ENCODE measurements at places on chromosomes 11 and 22.

DNA sequence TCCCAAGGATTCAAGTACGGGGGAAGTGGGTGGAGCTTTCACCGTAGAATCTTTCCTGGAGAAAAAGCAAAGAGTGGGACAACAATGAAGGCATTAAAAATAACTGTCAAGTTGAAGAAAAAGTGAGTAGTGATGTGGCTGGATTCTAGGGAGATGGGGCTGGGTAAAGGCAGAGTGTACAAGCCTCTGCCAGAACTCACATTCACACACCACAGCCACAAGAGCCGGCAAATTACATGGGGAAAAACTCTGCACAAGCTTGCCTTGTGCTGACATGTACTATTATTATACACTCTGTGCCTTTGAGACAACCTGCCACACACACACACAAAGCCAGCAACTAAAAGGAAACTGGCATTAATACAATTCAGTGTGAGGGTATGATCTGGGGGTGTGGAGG is 182.6 kb downstream of the LARGE1 start:
- DNase-seq: no peak

- no peak for DNase-seq
Measured at GRCh38 chr11:13114566-13115379, 105.7 kb downstream of the RASSF10 start.

DNA sequence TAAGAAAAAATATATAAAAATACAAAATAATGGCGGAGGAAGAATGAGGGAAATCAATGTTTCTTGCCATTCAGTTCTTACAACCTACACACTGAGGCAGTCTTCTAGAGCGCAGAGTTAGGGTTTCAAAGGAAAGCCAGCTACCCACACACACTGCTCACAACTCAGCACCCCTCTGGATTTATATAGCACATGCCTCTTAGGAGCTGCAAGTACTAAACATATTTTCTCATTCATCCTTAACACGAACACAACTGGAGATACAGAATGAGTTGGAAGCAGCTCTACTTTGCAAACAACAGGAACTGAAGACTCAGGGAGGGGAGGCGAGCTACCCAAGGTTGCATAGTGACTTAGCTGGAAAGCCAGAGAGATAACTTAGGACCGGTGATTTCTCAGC is 293.8 kb downstream of the CTTN start:
- no peak for DNase-seq

GRCh38 chr11:129569007-129569406 is 193.4 kb downstream of the BARX2 start:
- DNase-seq: no peak

DNA sequence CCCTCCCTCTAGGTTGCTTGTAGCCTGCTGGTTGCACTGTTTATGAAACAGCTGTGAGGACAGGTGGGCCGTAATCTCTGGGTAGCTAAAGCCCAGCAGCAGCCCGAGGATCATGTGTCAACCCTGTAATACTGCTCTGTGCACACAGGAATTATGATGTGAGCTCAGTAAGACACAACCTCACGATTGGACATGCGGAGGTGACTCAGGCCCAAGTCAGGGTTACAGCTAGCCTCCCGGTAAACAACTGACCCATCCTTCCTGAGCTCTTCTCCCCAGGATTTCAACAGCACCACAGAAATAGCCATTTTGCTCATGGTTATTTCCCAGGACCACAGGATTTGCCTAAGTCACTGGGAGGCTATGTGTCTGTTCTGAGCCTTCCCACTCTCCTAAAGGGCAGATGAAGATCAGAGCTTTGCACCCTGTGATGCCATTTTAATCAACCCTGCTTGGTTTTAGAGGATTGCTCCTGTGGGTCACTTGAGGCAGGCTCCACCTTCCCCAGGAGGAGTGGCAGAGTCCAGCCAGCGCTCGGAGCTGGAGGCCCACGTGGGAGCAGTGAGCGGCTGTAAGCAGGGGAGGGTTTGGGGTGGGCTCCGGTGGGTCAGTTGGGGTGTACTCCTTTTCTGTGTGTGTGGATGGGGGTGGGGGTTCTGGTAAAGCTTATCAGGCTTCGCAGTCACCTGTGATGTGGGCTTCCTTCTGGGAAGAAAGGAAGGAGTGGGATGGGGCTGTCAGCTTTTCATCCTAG is at the start of gene AMPD3:
AMPD3 (plus strand) TSS at position 387 of the 754 bp plus-strand sequence. CDS start 6,256 bp downstream, outside the sequence.
- no peak for DNase-seq

GRCh38 chr11:8201644-8202365 is 33.0 kb upstream of the RIC3 start:
- no peak for DNase-seq

GRCh38 chr22:39283322-39284141 is 35.9 kb downstream of the RPL3 start:
- DNase-seq: no peak

DNA sequence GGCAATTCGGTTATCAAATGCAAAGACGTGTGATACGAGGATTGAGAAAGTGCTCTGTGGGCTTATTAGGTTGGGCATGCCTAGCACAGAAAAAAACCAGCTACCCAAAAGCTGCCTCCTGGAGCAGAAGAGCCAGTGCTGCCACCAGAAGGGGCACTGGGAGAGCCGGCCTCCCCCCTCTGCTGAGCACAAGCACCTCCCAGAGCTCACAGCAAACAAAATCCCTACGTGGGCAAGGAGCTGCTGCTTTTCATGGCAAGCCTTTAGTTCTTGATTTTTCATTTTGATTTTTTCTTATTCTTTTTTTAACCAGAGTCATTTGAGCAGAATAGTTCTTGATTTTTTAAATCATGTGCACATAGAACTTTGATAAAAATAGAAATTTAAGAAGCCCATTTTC is 12.8 kb downstream of the RPUSD4 start:
- no peak for DNase-seq

DNA sequence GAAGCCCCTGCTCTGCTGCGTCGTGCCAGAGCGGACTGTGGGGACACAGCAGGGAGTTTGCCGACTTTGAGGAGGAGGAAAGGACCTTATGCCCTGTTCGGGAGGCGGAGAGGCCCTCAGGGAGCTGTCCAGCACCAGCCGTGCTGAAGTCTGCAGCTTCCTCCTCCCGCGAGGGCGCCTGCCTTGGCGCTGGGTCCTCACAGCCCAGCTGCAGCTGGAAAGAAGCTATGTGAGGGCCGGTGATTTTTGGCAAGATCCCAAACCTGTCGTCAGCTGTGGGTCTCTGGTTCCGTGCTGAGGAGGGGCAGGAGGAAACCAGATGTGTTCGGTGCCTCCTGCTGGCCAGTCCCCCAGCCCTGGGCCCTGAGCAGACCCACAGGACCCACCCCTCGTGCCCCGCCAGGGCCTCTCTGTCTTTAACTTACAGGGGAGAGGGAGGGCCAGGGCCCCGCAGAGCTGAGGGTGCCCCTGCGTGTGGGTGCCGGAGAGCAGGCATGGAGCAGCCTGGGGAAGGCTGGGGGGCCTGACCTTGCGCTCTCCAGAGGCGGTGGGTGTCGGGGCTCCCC is 12.0 kb downstream of the BRSK2 start:
- no peak for DNase-seq

DNA sequence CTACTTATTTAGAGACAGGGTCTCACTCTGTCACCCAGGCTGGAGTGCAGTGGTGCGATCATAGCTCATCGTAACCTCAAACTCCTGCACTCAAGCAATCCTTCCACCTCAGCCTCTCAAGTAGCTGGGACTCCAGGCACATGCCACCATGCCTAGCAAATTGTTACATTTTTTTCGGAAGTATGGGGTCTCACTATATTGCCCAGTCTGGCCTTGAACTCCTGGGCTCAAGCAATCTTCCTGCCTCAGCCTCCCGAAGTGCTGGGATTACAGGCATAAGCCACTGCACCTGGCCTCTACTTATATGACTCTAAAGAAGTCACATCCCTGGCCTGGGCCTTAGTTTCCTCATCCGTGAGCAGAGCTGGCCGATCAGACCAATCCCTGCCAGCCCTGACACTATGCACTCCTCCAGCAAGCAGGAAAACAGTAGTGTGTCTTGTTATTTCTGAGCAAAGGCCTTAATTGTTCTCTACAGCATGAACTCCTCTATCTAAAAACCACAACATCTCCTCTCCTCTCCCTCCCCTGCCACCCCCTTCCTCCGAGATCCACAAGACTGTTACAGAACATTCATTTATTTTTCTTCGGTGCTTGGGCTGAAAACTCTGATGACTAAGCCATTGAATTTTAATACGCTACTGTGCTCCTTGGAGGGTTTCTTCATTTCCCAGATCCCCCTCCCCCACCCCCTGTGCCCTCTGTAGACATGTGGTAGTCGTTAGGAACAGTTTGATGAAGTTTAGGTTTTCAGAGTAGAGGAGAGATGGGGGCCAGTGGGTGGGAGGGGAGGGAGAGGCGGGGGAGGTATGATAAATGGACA is 91.5 kb downstream of the ABTB2 start:
- no peak for DNase-seq

DNA sequence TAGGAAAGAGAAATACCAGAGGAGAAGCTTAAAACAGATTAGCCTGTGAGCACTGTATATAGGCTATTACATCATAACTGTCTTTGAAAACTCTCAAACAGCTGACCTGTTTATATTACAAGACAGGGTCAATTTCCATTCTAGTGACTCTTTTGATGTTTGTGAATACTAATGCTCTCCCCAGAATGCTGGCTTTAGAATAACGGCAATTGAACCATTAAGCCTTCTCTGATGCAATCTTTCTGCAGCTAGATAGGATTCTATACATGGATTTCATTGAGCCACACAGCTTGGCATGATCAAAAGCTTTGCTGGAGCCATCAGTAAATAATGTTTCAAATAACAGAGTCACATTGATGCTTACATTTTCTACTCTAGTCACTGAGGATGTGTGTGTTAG is 122.7 kb upstream of the FAT3 start:
- DNase-seq: no peak

DNA sequence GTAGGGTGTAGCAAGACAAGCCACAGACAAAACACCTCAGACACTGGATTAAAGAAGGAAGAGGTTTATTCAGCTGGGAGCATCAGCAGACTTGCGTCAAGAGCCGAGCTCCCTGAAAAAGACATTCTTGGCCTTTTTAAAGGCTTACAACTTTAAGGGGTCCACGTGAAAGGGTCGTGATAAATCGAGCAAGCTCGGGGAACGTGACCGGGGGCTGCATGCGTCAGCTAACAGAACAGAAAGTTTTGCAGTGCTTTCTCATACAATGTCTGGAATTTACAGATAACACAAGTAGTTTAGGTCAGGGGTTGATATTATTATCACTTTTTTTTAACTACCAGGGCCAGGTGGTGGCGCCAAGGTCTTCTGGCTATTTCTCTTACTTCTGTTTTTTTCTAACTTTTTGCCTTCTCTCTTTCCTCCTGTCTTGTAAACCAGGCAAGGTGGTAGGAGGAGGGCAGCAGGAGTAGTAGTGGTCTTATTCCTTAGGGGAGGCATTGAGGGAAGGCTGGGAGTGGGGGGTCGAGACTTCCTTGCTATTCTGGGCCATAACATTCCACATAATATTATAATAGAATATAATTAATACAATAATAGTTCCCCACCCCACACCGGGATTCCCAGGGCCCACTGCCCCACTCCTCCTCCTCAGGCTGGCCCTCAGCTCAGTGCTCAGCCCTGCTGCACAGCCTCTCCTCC is 587 bp upstream of the ALDH3B1 start:
- no peak for DNase-seq

- no peak for DNase-seq
Measured at GRCh38 chr11:103619480-103619879, 417.0 kb upstream of the DDI1 start.

Measured in stimulated activated CD8-positive, alpha-beta memory T cell treated with anti-CD3 and anti-CD28 coated beads, Interleukin-2, amount 100 ng/mL, for 48 hours (primary cell).